Activated T-helper 1 cell treated with Interleukin-2 at 50 U/mL for 16 hours (primary cell): ENCODE measurements at places on chromosomes 3 and 15.

DNA sequence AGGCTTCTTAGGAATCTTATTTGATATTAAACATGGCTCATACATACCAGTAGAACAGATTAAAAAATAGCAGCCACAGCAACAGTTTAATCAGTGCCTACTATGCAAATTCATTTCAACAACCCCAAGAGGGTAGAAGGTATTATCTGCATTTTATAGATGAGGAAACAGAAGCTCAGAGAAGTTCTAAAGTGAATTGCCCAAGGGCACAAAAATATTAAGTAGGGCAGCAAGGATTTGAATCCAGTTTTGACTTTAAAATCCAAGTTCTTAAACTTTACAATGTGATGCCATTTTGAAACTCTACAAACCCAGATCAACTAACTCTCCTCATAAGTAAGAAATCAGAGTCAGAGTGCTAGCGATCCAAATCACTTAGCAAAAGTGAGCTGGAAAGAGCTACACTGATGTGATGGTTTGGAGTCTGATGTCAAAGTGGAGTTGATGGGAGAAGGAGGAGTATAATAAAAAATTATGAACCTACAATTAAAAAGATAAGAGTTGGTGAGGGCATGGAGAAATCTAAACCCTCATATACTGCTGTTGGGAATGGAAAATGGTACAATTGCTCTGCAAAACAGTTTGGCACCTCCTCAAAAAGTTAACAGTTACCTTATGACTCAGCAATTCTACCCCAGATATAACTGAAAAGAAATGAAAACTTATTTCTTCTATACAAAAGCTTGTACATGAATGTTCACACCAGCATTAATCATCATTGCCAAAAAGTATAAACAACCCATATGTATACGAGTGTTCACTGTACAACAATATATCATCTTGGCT, 51.0 kb upstream of the PLXND1 start:
- no peak for DNase-seq

DNA sequence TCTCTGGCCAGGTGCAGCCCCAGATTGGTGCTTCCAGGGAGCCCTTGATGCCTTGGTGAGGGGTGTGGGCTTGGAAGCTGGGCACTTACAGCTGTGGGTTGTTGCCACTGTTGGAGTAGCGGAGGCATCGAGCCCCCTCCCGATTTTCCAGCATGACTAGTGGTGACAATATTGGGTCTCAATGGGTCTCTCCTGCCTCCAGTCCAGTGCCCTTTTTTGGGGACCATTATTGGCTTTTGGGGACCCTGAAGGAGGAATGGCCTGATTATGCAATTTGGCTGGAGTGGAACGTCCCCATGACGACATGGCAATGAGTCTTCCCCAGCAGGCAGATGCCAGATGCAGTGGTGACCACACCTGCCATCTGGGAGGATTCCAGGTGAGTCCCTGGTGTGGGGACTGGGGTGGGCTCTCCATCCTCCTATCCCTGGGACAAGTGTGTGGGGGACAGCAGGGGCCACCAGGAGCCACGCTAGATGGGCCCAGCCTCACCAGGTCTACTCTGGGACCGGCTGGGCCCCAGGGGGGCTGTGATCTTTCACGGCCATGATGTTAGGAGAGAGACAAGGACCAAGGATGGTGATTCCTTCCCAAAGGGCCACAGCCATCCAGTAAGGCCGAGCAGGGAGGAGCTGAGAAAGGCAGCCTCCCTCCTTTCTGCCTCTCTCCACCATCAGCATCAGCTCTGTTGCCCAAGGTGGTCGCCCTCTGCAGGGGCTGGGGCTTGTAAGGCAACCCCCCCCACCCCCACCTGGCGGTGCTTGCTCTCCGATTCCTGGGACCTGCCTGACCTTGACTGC, 196.8 kb downstream of the GOLGA6L6 start:
- no peak for DNase-seq

DNA sequence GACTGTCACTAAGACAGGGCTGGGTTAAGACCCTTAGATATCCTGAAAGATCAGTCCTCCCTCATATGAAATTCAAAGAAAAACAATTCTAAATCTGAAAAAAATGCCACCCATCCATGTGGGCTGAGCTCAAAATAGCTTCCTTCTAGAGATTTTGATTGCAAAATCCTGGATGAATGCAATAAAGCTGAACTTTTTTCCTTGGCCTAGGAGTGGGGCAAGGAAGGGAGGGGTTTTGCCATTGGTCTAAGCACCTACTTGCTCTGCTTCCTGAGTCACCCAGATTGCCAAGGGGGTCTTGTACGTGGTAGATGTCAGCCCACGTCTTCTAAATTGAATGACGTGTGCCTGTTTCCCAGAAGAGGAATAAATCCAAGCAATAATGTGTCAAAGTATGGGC, 15.3 kb upstream of the SMAD3 start:
- DNase-seq: no peak

DNA sequence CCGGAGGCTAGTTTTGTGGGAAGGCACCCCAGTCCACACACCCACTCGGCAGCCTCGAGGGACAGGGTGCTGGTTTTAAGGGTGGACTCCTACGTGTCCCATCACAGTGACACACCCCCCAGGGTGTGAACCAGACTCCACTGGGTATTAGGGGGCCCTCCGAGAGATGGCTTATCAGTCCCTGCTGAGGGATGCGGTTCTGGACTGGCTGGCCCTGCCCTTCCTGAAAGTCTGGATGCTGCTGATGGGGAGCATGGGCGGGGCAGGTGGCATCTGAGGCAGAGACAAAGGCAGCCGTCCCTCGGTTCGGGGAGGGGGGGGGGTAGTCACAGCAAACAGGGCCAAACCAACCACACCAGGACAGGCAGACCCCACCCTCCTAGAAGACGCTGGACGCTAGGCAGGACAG, 939 bp upstream of the ULK3 start:
- no peak for DNase-seq

DNA sequence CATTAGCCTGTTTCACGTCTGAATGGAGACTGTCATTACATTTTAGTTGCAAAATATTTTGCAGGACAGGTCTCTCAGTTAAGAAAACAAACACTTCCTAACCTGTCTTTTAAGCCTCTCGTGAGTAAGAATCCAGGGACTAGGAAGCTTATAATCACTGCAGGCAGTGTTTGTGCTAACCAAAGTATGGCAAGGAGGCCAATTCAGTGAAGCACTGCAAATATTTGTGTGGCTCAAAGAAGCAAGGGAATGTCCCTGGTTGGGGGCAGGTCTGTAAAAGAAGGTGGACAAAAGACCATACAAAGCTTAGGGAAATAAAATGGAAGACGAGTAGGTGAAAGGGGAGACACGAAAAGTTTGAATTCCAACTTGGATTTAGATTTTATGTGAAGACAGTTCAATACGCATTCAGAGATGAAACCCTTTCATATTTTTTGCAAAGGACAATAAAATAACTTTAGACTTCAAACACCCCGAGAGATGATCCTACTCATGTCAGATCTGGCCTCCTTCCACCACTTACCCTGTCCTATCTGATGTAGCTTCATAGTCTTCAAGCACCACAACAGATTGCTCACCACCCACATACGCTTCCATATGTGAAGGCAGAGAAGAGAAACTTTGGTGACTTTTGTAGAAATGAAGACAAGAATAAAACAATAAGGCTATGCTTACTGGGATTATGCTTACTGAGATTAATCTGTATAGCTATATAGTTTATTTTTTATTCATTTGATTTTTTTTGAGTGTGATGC, 240.9 kb downstream of the TUSC7 start:
- DNase-seq: no peak

GRCh38 chr3:90040554-90040953, 933.1 kb downstream of the EPHA3 start:
- no peak for DNase-seq

DNA sequence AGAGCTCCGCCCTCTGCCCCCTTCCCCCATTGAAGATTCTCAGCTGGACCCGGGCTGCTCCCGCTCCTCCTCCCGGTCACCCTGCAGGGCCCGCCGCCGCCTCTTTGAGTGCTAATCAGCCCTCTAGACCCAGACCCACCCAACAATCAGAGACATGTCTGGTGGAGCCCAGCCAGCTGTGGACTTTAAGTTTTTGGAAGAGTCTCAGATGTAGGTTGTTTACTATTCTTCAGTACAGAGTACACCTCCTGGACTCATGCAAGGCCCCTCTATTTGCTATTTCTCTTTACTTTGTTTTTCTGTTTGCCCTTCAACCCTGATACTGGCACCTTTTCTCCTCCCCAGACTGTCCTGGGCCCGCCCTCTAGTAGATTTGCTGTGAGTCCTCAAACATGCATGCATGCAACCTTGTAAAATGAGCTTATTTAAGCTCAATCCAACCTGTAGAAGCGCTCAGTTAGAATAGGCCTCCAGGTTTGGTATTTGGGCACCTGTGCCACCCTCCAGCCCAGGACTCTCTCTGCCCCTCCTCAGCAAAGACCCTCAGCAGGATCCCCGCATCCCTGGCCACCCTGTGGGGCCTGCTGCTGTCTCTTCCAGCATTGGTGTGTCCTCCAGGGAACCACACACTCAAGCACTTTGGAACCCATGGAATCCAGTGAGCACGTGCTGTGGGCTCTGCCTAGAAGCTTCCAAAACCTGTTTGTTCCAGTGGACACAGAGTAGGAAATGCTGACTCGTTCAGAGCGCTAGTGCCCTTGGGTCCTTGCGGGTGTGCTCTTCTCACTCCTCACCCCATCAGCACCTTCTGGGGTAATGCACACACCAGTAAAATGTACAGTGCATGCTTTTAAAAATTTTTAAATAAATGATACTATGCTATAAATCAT, 4.6 kb downstream of the PRR23E start:
- no peak for DNase-seq

DNA sequence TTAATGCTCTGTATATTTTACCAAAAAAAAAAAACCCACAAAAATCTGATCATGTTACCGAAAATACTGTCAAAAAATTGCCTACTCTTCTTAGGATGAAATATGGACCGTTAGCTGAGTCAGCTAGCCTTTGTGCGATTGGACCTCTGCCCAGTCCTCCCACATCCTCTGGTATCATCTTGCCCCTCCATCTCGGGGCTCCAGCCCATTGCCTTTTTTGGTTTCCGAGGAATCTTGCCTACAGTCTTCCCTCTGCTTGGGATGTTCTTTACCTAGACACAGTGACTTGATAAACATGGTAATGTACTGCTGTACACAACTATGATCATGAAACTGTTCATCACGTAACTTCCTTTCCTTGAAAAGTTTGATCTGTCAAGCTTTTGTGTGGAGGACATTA, 371.4 kb downstream of the SV2B start:
- no peak for DNase-seq

DNA sequence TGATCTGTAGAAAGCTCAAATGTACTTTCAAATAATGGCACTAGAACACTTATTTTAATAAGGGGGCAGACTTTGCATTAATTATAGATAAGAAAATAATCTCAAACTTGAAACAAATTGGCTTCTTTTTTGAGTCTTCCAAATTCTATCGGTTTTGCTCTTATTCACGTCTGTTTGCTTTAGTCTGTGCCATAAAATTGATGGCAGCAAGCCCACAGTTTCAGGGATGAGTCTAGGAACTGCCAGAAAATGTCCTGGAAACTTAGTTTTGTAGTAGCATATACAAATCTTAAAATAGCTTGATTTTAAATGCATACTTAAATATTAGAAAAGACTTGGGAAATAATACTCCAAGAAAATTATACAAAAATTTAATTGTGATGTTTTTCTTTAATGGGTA, 39.7 kb downstream of the BCHE start:
- DNase-seq: no peak

GRCh38 chr15:78797951-78798350, 13.3 kb downstream of the ADAMTS7 start:
- DNase-seq: no peak

DNA sequence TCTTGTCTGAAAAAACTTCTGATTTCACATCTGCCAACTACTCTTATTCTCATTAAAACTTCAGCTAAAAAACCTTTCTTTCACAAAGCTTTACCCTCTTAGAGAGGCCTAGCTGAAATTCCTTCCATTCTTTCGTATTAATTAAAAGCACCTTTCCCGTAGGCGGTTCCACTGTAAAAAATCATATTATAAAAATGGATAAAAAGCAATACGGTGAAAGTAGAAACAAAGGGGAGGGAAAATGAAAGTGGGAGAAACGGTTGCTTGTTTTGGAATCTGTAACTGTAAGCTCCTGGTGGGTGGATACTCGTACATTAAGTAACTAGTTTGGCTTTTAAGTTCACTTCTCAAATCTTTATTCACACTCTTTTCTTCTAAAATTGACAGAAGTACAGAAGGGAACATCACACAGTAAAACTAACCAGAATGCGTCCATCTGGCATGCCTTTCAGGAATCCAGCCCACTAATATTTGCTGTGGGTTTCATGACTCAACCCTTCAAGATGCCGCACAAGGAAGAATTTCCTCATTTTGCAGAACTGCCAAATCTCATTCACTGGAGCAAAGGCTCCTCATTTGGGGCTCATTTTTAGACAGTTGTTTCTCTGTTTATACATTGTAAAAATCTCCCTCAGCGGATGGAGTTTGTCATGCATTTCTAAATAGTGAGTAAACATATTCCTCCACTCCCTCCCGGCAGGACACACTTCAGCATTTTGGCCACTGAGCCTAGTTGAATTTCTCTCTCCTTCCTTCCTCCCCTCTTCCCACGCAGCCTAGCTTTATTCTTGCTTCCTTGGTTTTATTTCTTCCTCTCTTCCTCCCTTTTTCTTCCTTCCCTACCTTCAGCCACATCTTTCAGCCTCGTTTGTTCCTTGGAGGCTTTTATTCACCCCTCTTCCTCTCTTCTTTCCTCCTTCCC, 419.5 kb upstream of the NAALADL2 start:
- no peak for DNase-seq

GRCh38 chr15:80584973-80585525, 110.1 kb upstream of the ABHD17C start:
- no peak for DNase-seq

GRCh38 chr3:112561484-112561733, 353 bp downstream of the ATG3 start:
- no peak for DNase-seq

GRCh38 chr3:117409701-117410459, 700.3 kb downstream of the TUSC7 start:
- DNase-seq: no peak

DNA sequence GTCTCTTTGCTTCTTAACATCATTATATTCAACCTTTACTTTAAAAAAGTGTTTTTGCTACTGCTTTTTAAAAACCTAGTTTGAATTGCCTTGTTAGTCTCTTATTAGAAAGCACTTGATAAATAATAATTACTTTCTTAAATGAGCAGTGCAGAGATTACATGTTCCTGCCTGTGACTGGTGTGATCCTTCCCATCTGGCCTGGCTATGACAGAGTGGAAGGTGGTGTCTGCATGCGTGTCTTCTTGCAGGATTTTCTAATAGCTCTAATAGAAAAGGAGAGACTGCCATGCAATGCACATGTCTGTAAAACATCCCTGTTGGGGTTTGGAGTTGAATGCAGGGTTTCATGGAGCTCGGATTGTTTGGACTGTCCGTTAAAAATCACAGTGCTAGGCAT, 425.8 kb upstream of the TPM1 start:
- no peak for DNase-seq
